Stimulated activated CD8-positive, alpha-beta memory T cell treated with anti-CD3 and anti-CD28 coated beads, Interleukin-15, amount 100 ng/mL, for 48 hours (primary cell): ENCODE measurements at places on chromosomes 7 and 10.
A peak's percentile ranks its signal among the peaks of the same experiment; 100 is the strongest.

DNA sequence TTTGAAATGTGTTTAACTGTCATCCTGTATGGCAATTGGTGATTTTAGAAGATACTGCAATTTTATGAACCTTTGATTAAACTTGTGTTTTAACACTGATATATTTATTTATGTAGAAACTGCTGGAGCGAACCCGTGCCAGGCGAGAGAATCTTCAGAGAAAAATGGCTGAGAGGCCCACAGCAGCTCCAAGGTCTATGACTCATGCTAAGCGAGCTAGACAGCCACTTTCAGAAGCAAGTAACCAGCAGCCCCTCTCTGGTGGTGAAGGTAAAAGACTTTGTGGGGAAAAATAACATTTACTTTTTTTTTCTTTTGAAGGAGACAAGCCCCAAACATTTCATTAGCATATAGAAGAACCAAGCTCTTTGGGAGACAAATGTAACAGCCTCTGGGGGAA is 6.5 kb downstream of the ANLN start:
- DNase-seq, result no peak

DNA sequence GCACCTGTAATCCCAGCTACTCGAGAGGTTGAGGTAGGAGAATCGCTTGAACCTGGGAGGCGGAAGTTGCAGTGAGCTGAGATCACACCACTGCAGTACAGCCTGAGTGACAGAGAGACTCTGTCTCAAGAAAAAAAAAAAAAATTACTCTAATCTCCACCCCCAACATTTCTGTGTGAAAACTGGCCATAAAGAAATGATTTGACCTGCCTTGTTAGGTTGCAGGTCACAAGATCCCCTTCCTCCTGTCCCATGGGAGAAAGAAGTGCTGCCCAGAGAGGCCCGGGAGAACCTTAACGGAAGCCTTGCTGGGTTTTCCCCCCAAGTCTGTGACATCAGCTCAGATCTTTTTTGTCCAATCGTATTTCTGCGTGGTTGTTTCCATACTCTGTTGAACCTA is 8.7 kb upstream of the CALHM1 start:
- DNase-seq, result no peak

DNA sequence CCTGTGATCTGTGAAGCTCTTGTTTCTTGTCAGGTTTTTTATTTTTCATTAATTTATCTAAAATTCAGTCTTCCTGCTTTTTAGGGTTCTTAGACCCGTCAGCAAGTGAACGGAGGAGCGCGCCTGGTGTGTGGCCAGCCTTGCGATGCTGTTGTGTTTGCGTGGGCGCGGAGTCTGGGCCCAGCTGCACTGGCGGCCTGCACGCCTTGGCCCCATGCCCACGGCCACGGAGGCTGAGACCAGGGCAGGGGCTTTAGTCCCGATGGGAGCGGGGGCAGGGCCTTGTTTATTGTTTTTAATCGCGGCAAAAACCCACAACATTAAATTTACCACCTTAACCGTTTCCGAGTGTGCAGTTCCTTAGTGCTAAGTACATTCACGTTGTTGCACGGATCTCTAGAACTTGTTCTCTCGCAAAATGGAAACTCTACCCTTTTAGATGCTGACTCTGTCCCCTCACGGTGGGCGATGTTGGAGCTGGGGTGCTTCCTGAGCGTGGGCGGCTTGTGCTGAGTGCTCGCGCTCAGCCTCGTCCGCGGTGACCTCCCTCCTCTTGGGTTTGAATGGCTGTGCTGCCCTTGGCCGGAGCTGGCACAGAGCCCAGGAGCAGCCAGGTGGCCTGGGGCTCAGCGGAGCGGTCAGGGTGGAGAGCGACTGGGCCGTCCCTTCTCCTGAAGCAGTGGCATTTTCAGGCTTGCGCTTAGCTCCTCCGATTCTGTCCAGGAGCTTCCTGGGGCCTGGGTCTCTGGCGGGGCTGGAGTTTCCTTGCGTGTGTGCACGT is 69.1 kb downstream of the INPP5A start:
- DNase-seq, result no peak

- no peak for DNase-seq
Measured at GRCh38 chr10:12539350-12540164, 190.2 kb downstream of the CAMK1D start.

DNA sequence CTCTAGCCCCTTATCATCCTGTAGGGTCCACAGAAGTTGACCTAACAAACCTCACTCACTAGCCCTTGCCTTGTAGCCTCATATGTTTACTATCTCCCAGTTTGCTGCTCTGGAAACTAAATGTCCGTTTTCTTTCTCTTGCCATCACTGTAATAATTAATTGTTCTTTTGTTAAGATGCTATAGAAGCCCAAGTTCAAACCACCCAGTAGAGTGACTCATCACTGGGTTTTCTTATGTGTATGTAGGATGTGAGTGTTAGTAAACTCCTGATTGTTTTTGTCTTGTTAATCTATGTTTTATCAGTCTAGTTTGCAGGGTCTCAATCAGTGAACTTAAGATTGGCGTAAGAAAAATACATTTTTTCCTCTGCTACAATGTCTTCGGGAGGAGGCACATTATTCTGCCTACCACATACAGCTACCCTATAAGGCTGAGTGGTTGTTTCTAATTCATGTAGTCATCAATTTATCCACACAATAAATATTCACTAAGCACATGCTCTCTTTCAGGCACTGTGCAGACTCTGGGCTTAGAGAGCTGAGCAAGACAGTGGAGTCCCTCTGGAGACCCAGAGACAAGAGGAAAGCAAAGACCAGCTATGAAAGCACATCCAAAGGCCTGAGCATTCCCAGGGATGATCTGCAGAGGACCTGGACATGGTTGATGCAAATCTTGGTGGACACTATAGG is 474.1 kb upstream of the AKR1E2 start:
- no peak for DNase-seq

GRCh38 chr10:70960783-70961570 is 72.6 kb upstream of the PCBD1 start:
- no peak for DNase-seq

- no peak for DNase-seq
Measured at GRCh38 chr7:17030559-17030958, 148.8 kb upstream of the AGR3 start.

- DNase-seq, result no peak
Measured at GRCh38 chr10:14873090-14873760, 5.4 kb upstream of the SUV39H2 start.

- DNase-seq, result no peak
Measured at GRCh38 chr10:47249881-47250280, 50.1 kb upstream of the GDF10 start.

- DNase-seq, result no peak
Measured at GRCh38 chr10:71396084-71396710, 523 bp upstream of the CDH23 start.

- DNase-seq, result peak; percentile 2
Measured at GRCh38 chr10:72370201-72370722, 15.5 kb upstream of the DNAJB12 start.

GRCh38 chr7:25454562-25455041 is 226.3 kb upstream of the NPVF start:
- no peak for DNase-seq

GRCh38 chr7:98511175-98511574 is 105.9 kb upstream of the NPTX2 start:
- no peak for DNase-seq

DNA sequence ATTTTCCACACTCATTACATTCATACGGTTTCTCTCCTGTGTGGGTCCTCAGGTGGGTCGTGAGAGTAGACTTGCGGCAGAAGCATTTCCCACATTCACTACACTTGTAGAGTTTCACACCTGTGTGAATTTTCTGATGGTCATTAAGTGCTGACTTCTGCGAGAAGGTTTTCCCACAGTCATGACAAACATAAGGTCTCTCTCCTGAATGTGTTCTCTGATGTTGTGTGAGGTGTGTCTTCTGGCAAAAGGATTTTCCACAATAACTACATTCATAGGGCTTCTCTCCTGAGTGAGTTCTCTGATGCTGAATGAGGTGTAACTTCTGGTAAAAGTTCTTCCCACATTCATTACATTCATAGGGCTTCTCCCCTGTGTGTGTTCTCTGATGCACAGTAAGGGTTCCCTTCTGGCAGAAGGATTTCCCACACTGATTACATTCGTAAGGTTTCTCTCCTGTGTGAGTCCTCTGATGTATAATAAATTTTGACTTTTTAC is 15.1 kb downstream of the ZNF12 start:
- DNase-seq, result no peak

DNA sequence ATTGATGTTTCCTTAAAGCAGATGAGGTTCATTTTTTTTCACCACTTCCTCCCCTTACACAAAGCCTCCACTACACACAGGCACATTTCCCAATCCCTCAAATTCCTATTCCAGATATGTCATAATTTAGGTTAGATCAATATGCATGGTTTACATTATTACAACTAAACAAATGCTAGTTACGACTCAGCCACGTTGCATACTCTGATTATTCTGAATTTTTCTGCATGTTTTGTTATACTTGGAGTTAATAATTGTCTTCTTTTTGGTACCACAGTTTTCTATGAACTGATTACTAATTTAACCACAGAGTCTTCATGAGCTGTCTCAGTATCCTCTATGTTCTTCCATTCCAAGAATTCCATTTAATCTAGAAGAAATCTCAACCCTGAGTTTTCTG is 4.4 kb upstream of the BICC1 start:
- no peak for DNase-seq

DNA sequence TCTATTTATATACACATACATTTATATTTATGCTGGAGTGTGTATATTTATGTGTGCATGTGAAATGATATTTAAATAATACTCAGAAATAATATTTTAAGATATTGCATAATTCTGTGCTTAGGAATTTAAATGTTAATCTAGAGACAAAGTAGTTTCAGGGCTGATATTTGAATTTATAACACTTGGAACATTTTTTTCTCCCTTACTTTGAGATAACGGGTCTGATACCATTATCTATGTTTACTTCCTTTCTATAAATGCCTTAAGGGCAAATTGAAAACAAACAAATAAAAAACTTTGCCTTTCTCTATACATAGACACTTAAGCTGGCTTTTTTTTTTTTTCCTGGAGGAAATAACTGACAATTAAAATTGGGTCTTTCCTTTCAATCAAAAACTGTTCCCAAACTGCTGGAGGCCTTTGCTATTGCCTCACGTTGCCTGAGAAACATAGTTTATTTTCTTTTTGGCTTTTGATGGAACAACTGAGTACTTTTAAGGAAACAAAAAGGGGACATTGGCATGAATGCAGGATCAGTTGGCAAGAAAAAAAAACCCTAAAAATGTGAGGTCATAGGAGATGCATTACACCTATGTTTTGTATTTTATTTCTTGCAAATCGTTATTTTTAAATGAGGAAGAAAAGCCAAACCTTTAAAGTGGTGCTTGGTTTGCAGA is 98.7 kb downstream of the ITGA8 start:
- DNase-seq, result no peak

DNA sequence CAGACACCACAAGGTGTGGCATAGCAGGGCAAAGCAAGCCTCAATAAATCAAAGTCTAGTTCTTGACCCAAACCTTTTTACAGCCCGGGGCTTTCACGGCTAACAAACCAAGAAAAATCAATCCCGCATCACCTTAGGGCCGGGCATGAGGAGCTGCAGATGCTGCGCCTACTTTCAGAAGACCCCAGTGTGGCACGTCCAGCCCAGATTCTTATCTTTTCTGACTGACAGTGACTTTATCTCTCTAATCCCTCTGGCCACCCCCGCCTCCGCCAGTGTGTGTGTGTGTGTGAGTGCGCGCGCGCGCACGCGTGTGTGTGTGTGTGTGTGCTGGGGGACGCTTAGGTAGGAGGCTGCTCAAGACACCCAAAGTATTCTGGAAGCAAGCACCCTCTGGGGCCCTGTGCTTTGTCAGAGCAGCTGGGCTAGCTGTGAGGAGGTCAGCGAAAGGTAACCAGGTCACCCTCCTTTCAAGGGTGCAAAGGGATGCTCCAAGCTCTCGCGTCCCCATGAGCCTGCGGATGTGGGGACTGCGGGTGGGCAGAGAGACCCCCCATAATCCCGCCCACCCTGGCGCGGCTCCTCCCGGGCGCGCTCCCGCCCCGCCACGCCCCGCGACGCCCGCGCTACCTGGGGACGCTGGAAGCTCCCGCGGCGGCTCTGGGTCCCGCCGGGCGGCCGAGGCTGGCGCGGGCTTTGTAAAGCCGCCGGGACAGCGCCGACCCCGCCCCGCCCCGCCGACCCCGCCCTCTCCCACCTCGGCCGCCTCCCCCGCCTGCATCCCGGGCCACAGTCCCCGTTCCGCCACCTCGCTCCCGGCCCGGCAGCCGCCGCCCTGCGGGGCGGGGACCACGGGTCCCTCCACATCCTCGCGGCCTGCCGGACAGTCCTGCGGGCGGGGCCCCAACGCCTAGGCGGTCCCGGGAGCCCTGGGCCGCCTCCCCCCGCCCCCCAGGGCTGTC is 57.1 kb upstream of the RHOBTB1 start:
- DNase-seq, result no peak

- DNase-seq, result no peak
Measured at GRCh38 chr7:29019896-29020295, 61.8 kb upstream of the TRIL start.
